Stimulated activated CD4-positive, alpha-beta T cell treated with anti-CD3 and anti-CD28 coated beads, Interleukin-15, amount 100 ng/mL, for 48 hours (primary cell): ENCODE measurements at places on chromosomes 12 and 14.

DNA sequence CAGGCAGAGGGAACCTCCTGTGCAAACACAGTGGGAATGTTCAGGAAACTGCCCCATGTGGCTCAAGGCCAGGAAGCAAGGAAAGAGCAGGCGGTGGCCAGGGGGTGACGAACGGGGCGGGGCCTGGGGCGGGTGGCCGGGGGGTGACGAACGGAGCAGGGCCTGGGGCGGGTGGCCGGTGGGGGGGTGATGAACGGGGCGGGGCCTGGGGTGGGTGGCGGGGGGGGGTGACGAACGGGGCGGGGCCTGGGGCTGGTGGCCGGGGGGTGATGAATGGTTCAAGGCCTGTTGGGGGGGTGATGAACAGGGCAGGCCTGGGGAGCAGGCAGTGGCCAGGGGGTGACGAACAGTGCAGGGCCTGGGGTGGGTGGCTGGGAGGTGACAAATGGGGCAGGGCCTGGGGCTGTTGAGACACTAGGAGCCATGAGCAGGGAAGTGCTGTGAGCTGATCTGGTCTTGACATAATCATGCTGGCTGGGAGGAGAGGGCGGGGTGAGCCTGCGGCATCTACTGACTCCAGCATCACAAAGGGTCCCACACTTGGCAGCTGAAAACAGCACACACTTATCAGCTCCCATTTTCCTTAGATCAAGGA lies 62.7 kb upstream of the FBRSL1 start:
- no peak for DNase-seq

- peak; percentile 26 for DNase-seq
These were observed 126.9 kb upstream of the KRAS start for GRCh38 chr12:25377469-25378177.

DNA sequence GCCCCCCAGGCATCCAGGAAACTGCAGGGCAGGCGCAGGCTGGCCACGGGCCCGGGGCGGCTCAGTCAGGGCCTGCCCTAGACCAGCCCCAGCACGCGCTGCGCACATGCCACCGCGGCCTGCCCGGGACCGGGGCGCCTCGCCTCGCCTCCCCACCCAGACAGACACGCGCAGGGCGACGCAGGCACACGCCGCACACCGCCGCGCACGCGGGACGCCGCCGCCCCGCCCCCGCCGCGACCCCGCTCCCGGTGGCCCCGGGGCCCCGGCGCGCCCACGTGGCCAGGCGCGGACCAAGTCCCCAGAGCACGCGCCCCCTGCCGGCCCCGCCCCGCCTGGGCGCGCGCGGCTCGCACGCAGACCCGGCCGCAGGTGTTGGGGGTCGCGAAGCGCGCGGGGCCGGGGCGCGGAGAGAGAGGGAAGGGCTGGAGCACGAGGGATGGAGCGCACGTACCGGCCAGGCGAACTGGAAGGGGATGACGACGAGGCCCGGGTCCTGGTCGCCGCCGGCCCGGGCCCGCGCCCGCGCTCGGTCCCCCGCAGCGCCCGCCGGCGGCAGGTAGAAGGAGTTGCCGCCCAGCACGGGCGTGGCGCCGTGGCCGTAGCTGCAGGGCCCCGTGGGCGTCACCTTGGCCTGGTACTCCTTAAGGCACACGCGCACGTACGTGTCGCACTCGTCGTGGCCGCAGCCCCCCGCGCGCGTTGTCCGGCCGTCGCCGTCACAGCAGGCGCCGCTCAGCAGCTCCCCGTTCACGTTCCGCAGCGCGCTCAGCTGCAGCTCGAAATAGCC lies 1.1 kb downstream of the JAG2 start:
- DNase-seq = no peak

- no peak for DNase-seq
These were observed 102.6 kb downstream of the TSPAN9 start for GRCh38 chr12:3179731-3180130.

DNA sequence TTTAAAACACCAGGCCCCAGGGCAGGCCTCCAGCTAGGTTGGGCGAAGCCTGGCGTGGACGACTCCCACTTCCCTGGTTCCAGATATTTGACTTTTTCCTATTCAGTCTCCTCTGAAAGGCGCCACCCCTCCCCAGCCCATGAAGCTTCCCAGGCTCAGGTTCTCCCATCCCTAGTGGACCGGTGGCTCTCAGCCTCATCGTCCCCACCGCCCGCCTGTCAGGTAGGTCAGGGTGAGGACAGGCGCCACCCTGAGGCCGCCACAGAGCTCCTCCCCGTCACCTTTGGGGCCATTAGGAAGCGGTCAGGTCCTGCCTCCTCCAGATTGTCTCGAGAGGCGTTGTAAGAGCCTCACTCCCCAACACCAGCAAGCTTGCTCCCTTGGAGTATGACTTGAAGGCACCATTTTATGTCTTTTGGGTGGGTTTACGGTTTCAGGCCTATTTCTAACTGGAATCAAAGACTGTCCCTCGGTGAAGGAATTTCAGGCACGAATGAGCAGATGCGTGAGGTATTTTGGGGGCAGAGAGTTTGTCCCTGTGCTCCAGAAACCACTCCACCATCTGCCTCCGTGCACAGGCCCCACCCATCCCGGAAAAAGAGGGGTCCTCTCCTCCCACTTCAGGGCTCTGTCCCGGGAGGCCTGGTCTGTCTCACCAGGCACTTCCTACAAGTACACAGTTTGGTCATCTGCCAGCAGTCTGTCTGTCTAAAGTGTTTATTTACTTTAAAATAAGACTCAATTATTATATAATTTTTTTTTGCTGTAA lies 55.6 kb downstream of the TSPAN9 start:
- no peak for DNase-seq

DNA sequence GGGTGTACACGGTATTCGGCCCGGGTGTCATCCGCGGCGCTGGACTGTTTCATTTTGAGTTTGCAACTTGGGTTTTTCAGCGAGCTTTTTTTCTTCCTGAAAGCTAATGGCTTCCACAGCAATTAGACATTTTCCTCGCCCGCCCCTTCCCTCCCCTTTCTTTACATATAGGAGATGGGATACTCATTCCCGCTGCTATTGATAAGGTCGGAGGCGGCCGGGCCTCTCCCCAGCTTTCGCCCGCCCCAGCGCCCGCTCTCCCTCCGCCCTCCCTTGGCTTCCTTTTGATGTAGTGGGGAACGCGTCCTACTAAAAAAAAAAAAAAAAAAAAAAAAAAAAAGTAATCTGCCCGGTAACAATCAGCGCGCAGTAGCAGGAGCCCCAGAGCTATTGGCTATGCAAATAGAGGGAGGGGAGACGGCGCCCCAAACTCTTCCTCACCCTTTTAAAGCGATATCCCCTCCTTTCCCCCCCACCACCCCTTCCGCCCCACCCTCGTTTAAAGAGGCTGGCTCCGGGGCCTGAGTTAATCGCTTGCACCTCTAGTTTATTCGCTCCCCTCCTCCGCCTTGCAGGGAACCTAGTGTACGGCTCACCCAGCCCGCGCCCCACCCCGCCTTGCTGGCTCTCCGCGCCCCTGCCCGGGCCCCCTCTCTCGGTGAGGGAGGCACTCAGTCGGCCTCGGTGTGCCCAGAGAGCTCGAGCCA lies 1.7 kb upstream of the CCND2 start:
- peak; percentile 87 for DNase-seq

DNA sequence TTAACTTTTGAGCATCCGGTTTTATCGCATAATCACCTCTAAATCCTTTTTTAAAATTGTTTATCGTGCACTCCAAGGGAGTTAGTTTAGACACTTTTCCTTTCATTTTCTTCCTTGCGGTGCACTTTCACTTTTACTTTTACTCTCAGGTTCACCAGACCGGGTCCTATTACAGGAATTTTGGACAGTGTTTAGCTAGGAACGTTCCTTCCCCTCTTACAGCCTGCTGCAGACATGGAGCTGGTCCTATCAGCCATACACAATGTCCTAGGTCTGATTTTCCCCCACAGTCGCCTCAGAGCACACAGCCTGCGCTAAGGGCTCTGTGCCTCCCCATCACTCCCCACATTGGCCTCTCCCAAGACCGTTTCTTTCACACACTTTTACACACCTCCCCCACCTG lies 103.9 kb downstream of the ALG10 start:
- DNase-seq = no peak

DNA sequence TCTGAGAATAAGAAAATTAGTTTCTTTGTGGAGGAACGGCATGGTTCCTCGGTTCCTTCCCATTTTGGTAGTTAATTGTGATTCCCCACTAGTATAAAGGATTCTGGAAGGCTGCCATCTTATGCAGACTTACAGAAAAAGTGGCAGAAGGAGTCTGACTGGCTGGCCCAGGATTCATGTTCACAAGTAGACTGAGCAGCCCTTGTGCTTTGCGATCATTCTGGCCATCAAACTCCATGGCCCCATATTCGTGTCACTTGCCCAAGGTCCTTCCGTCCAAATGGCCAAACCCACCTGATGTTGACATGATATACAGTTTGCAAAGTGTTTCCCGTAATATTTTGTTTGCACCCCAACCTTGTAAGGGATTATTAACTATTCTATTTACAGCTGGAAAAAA lies 297.2 kb upstream of the AMIGO2 start:
- no peak for DNase-seq

DNA sequence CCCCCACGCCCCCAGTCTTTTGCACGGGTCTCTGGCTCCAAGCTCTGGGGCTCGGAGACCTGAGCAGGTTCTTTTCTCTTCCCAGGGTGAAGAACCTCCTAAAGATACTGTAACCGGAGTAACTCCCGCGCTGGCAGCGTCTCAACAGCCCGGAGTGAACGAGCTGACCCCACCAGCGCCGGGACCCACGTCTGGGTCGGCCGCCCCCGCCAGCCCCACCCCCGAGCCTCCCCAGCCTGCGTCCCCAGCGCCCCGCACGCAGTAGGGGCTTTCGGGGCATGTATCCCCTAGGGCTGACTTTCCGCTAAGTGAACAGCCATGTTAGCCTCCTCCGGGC lies 858 bp downstream of the SLC35F4 start:
- DNase-seq = no peak

- no peak for DNase-seq
These were observed 1.2 kb upstream of the TNFAIP2 start for GRCh38 chr14:103121846-103122584.

DNA sequence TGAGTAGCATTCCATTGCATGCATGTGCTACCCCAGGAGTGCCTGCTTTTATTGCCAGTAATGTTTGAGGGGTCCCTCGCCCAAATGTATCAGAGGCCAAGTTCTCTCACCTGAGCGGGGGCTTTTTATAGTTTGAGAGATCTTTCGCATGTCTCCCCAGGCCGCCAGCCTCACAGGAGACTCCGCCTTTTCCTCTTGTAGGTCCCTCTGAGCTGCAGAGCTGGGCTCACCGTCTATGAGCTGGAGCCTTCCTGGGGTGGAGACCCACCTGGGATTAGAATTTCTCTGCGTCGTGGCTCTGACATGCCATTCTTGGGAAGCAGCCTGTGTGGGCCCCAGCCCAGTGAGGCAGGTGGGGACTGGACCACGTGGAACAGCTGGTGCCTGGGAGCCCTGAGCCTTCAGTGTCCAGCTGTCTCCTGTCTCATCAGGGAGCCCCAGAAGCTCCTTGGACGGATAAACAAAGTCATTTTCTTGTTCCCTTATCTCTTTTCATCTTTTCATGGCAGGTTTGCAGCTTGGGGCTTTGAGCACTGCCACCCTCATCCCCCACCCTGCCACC lies 261.7 kb upstream of the CRY1 start:
- no peak for DNase-seq
